ENCODE measurements at places on chromosomes 12 and 14.
A peak's percentile ranks its signal among the peaks of the same experiment; 100 is the strongest.

- DNase-seq, result no peak
These were observed 236.2 kb upstream of the FBXO33 start for GRCh38 chr14:39668449-39668848.

- peak; percentile 99 for DNase-seq
These were observed 132.6 kb upstream of the MAP1LC3B2 start for GRCh38 chr12:116426391-116427136.

- peak; percentile 28 for DNase-seq
These were observed 8.2 kb upstream of the RPS6KA5 start for GRCh38 chr14:91068642-91069041.

GRCh38 chr12:58648176-58648575 is 272.1 kb downstream of the LRIG3 start:
- no peak for DNase-seq

DNA sequence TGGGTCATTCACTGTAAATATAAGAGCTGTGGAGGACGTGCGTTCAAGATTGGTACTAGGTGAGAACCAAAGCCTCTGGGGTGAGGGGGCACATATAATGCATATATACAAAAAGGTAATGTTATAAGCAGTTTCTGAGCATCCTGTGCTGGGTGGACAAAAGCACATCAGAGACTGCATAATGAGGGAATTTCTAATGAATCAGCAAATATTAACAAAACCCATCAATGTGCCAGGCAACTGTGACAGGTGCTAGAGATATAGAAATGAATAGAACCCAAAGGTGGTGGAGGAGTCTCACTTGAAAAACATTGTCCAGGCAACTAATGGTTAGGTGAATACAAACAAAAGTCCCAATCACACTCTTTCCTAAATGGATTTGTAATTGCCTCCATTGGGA is 74.7 kb downstream of the GPR65 start:
- no peak for DNase-seq

- DNase-seq, result no peak
These were observed 253.8 kb upstream of the GARIN6 start for GRCh38 chr12:99393763-99394162.
